Left ventricle myocardium superior (tissue), 1 donor: ENCODE measurements at places on chromosomes 4 and X. TPM values are rescaled to one million over a fixed set of nuclear protein-coding genes. Genes with fewer than 3 reads are reported as not detected.

NDST4 gene
- total RNA-seq: not detected

RAB40AL gene
- total RNA-seq: not detected

- DNase-seq: no peak
Observed at GRCh38 chr4:40197879-40198689, 1.3 kb downstream of the RHOH start.

- DNase-seq: no peak
Observed at GRCh38 chr4:123740236-123740635, 343.6 kb downstream of the SPRY1 start.

DNA sequence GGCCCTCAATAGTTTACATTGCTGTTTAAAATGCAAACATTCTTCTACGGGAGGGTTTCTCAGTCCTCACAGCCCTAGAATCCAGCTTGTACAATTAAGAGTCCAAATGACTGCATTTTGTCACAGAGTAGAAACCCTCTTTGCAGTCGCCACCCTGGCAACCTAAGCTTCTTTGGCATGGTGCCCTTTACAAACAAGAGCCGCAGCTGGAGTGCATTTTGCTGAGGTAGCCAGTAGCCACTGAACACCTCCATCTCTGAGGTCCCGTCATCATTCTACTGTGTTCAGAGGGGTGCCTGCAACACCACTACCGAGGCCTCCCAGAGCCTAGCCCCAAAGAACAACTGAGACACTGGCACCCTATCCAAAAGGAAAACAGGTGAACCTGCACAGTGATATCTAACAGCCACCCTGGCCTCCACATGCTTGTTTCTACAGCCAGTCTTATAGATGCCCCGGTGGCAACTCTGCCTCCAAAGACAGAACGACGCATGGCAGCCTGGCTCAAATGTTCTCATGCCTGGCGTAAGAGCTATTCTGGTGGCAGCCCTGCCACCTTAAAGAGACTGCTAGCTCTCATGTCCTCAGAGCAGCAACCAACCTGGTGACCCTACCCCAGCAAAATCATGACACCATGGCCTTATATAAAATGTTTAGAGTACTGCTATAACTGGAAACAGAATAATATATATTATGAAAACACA is 801.9 kb downstream of the TECRL start:
- no peak for DNase-seq

- DNase-seq: no peak
Observed at GRCh38 chr4:24704149-24704548, 91.2 kb upstream of the SOD3 start.

GRCh38 chrX:45172890-45173289 is 27.8 kb downstream of the DIPK2B start:
- no peak for DNase-seq

DNA sequence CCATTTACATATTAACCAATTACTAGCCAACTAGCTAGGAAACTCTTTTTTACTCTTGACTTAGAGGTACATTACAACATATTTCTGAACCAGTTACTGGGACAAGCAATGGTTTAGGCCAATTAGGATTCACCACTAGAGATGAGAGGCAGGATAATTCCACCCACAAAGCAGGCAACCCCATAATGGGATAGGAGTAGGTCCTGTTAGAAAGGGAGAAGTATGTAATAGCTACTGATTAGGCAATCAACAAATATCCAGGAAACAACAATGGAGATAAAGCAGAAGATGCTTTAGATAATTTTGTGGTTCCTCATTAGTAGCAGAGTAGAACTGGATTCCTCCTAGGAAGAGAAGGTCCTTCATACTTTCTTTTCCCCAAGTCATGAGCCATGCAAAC is 173.8 kb upstream of the GLRA2 start:
- DNase-seq: no peak

- DNase-seq: no peak
Observed at GRCh38 chr4:1318488-1319213, 28.4 kb upstream of the UVSSA start.

DNA sequence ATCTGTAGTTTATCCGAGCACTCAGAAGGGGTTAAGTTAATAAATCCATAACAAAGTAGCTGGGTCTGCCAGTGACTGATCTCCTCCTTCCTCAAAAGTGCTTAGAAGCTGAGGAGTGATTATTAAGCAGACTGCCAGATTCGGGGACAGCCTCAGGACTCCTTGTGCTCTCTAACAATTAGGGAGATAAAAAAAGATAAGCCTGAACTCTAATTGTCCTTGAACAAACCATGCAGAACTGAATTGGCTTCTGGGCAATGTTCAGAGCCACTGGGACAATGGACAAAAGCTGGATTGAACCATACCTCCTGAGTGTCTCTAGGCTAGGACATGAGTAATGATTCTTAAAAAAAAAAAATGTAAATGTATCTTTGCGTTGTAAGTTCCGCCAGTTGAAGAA is 22.7 kb upstream of the GRPR start:
- DNase-seq: no peak

DNA sequence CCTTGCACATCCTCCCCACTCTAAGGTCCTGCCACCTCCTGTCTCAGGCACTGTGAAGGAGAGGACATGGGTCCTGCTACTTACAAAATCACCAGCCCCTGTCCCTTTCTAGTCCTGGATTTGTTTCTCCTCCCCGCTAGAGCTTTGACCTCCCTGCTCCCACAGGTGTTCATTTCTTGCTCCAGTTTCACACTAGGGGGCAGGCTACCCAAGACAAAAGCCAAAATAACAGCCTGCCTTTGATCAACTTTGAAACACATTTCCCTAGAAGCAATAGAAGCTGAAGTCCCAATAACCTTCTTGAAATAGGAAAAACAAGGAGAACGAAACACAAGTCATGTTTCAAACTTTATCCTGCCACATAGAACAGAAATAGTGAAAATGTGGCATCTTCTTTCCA is 164.4 kb downstream of the QDPR start:
- DNase-seq: no peak

GRCh38 chr4:70559924-70560323 is 32.1 kb upstream of the AMBN start:
- DNase-seq: no peak

- no peak for DNase-seq
Observed at GRCh38 chr4:84495794-84496261, 3.3 kb downstream of the NKX6-1 start.

- DNase-seq: no peak
Observed at GRCh38 chr4:25089051-25089763, 58.5 kb upstream of the LGI2 start.

DNA sequence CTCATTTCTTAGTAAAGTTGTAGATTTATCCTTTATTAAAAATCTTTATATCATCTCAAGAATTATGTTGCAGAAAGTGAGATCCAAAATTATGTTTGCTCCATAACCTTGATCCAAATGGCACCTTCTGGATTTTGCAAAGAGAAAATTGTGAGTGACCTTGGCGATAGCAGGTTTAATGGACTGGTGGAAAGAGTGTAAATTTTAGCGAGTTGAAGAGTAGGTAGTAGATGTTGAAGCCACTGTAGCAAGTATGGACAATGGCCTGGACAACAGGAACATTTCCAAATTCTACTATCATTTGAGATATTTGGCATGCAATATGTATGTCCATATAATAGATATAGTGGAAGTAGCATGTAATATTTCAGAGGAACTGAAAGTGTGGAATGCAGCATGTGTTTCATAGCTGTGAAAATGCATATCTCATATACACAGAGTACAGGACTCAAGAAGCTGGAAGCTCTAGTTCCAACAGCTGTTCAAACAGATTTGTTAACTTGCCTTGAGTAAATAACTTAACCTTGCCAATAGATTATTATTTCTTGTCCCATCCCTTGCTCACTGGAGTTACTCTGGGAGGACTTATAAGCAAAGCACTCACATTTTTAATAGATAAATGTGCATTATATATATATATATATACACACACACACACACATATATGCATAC is 152.5 kb upstream of the TLL1 start:
- DNase-seq: no peak

DNA sequence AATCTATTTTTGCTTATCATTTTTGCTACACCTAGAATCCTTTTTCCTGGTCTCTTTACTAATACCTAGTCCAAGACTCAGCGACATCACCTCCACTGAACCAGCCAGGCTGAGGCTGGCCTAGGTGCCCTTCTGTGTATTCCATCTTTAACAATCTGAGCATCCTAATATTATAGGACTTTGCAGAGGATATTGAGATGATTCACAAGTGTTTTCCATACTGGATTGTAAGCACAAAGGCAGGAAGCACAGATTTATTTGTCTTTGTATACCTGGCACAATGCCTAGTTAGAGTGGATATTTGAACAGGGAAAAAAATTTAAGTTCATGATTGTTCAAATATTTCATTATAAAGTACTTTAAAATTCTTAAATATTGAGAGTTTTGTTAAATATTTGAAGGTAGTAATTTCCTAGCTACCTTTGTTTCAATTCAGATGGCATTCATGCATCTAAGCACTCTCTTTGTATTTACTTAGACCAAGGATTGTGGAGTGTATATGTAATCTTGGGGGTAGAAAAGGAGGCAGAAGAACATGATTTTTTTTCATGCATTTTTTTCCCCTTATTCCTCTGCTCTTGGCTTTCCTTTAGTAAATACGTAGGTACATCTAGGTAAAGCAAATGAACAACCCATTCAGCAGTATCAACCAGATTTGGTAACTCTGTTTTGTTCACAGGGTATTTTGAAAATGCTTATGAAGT is 18.4 kb downstream of the SMARCA5 start:
- no peak for DNase-seq

DNA sequence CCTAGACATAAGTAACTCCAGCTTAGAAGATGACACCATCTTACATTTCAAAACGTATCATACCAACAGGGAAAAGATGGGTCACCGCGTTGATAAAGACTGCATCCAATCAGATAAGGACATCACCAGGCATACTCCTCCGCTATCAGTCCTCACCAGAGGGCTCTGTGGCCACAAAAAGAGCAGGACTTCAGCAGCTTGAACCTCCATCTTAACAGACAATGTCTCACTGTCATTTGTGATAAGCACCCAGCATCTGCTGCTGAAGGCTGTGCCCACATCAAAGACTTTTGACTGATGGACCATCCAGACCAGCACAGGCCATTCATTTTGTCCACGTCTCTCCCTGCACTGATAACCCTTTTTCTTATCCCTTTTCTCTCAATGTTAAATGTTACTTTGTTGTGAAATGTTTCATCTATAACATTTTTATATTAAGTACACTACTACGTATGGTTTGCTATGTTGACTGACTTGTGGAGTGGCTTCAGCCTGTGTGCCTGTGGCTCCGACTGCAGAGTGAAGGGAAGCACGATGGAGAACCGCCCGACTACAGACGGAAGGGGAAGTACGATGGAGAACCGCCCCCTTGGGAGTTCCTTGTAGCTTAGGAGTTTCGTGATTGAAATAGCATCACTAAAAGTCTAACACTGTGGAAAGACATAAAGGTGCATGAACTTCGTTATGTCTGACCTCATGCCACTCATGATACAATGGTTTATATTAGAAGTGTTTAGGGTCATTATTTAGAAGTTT is 595.4 kb upstream of the AGA start:
- no peak for DNase-seq
